ENCODE measurements at places on chromosomes 13 and 19.

GRCh38 chr13:111474136-111475002 lies 153.9 kb downstream of the TEX29 start:
- DNase-seq, result peak; percentile 23

DNA sequence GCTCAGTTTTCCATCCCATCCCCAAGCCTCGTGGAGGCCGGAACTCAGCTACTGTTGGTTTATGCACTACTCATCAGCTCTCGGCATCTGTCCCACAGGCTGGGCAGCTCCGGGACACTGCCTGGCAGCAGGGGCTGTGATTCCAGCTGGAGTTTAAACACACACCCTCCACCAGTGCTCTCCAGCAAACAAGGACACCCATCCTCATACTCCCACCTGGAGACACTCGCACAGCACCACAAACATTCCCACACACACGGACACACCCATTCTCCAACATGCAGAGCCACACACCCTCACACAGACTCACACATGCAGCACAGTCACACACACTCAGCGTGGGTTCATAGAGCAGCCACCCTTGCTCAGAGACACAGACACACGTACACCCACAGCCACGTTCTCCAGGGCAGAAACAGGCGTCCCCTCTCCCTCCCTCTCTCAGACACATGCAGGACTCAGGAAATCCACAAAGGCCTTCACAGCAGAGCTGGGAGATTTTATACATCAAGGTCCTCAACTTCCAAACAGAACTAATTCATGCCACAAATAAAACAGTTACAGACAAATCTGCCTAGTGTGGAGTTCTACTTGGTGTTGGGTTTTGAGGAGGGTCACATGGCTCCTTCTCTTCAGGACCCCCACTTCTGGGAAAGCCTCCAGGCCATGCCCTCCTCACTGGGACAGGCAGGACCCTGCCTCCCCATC lies 785.4 kb downstream of the UQCRFS1 start:
- no peak for DNase-seq

DNA sequence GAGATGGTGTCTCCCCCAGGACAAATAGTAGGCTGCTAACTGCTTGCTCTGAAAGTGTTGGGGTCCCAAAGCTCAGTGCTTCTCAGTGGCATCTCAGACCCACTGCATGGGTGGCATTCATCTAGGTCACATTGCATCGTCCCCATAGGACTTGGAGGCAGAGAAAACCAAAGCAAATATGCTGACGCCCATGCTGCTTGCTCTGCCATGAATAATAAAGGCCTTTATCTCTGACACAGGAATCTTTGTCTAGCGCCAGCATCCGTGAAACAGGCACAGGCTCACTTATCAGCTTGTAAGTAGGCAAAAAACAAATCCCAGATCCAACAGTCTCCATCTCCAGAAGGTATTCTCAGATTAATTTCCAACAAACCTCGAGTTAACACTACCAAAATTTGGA lies 18.9 kb upstream of the IPO5 start:
- DNase-seq, result no peak

DNA sequence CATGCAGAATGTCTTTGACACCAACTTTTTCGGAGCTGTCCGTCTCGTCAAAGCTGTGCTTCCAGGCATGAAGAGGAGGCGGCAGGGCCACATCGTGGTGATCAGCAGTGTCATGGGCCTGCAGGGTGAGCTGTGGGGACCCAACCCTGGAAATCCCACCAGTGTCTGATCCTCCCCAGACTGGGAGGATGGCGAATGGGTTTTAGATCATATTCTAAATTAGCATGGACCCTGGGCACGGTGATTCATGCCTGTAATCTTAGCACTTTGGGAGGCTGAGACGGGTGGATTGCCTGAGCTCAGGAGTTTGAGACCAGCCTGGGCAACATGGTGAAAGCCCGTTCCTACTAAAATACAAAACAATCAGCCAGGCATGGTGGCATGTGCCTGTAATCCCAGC lies 5.5 kb downstream of the RDH8 start:
- no peak for DNase-seq
